ENCODE measurements at places on chromosomes 12 and 14. TPM values are rescaled to one million over a fixed set of nuclear protein-coding genes. Genes with fewer than 3 reads are reported as not detected.

Gene HCAR2
- total RNA-seq, result not detected

DNA sequence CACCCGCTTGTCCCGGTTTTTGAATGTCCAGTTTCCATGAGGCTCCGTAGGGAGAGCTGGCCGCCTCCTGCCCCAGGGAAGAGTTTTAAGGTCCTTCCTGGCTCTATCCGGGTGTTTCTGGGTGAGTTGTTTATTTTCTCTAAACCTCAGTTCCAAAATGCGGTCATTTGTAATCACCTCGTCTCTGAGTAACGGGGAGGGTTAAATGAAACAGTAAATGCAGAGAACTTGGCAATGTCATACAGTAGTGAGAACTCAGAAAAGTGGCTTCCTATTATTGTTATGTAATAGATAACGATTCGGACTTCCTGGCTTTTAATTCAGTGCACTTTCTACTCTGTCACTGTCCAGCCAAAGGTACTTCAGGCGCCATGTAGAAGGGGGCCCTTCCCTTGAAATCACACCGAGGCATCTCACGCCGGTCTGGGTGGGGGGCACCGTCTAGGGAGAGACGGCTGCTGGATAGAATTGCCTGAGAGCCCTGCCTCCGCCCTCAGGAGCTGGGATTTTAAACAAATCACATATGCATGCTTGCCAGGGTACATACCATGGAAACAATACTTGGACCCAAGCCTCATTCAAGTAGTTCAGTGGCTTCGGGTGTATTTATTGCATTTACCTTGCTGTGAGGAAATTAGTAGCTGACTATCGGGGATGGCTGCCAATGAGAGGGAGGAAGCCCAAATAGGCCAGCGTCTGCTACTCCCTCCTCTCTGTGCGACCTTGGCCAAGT, 26.4 kb downstream of the NOS1 start:
- H3K4me3 ChIP-seq, result no peak overlapping the region
- no peaks in the 10 kb centered on the region for H3K36me3 ChIP-seq

DNA sequence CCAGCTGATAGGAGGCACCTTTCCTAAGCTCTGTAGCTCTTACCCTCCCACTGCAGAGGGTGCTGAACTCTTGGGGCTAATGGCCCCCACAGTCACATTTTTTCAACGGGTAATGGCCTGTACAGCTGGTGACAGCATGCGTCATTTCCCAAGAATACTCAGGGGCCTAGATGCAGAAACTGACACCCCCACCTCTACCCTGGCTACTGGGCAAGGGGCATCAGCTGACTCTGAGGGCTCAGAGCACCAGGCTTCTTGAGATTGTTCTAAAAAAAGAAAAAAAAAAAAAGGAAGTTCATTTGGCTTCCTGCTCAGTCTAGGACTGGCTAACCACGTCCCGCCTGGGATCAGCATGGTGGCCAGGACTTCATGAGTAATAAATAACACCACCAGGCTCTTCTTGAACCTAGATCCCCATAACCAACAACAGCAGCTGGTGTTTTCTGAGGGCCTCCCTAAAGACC, 35.2 kb downstream of the ZFP36L1 start:
- no peaks in the 10 kb centered on the region for H3K36me3 ChIP-seq
- no peak for DNase-seq
- H3K4me3 ChIP-seq, result no peak overlapping the region

Gene ADAM21
- 0.94 TPM for total RNA-seq

DNA sequence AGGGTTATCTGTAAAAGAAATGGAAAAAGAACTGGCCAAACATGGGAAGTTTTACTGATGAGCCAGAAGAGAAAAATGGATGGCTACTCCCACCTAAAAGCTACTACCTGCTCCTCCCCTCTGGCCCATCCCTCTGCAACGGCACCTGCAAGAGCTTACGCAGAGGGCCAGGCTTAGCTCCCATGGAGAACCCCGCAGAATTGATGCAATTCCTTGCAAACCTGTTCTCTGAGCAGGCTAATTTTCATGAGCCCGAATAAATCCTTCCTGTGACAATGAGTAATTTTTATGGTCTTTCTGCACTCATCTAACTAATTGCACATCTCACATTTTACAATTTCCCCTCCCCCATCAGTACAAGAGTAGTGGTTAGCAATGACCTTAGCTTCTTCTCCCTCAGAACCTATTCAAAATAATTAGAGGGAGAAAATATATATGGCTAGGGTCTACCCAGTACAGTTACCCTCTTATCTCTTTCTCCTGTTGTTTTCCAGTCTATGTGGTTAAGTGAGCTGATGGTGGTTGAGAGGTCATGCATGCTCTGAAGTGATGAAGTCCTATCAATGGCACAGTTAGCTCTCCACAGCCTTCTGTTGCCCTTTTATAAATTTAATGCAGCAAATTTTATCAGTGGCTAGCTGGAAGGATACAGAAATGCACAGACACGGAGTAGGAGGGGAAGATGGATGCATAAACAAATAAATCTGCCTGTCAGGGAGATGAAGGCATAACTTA, 67.7 kb upstream of the NTF3 start:
- H3K27me3 ChIP-seq, result no peaks in the 10 kb centered on the region
- no peak overlapping the region for H3K27ac ChIP-seq
- no peak overlapping the region for H3K4me3 ChIP-seq
- DNase-seq, result no peak
- no peaks in the 10 kb centered on the region for H3K4me1 ChIP-seq

DNA sequence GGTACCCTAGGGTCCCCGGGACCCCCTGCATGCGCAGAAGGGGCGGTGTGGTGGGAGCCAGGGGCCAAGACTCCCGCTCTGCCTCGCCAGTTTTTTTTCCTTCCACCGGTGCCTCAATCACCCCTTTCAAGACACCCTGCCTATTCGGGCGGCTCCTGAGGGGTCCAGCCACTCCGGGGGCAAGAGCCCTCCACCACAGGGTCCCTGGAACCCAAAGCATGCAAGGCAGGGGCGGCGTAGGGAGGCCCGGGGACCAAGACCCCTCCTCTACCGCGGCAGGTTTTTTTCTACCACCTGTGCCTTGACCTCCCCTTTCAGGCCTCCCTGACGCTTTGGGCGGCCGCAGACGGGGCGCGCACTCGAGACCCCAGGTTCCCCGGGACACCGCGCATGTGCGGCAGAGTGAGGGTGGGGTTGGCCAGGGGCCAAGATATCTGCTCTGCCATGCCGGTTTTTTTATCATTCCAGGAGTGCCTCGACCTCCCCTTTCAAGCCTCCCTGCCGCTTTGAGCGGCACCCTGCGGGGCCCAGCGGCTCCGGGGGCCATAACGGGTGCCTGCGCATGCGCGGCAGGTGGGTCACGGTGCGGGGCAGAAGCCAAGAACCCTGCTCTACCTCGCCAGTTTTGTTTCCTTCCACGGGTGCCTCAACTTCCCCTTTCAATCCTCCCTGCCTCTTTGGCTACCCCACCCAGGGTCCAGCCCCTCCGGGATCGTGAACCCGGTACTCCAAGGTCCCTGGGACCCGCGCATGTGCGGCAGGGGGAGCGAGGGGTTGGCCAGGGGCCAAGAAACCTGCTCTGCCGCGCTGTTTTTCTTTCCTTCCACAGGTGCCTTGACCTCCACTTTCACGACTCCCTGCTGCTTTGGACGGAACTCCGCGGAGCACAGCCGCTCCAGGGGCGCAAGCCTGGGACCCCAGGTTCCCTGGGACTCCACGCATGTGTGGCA, 328.1 kb downstream of the ALG10 start:
- DNase-seq, result no peak
- H3K36me3 ChIP-seq, result no peaks in the 10 kb centered on the region
- H3K4me1 ChIP-seq, result no peaks in the 10 kb centered on the region
- no peak overlapping the region for H3K27ac ChIP-seq

DNA sequence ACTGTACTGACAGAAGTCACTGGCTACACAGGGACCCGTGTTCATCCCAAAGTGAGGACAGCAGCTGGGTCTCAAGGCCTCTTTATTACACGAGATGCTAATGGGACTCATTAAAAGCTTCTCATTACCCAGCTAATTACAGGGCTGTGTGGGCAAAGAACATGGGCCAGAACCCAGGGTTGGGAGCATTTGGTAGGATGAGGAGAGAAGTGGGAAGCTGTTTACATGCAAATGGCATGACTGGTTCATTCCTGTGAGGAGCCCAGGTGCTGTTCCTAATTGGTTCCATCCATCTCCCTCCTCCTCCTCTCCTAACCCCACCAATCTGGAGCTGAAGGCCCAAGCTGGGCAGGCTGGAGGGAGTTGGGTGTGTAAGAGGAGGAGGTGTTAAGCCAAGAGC, 8.9 kb upstream of the TAC3 start:
- no peak for DNase-seq
- H3K36me3 ChIP-seq, result no peaks in the 10 kb centered on the region
- no peak overlapping the region for H3K4me3 ChIP-seq
- no peak overlapping the region for H3K27ac ChIP-seq

Gene CD4
- 0.72 TPM for total RNA-seq

DNA sequence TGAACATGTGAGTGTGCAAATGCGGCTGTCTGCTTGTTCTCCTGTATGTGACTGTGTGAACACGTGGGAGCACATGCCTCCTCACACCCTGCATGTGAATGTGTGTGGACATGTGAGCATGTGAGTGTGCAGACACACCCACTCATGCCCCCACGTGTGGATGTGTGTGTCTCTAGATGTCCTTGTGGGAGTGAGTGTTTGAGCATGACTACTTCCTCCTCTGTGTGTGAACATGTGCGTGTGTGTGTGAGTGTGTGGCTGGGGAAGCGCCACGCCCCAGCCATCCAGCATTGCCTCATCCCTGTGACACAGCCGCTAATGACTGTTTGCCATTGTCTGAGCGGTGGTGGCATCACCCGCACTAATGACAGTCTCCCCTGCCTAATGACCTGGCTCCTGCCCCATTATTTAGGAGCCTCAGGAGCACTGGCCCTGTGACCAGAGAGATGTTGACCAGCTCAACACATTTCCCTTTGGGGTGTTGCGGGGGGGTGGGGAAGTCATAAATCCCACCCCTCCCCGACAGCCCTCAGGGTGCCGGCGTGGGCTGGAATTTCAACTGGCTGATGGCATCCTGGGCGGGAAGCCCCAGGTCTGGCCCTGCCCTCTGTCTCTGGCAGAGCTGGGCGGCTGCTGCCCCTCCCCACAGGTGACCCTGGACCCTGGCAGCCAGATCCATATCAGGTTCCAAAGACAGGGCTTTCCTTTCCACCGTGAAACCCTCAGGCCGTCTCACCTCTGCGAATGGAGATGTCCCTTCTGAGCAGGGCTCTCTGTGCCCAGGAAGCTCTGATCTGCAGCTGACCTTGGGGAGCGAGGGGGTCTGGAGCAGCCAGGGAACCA, 11.5 kb upstream of the KRT80 start:
- peak overlapping the region; percentile 39 for H3K27ac ChIP-seq
- H3K36me3 ChIP-seq, result no peaks in the 10 kb centered on the region
- peaks cover 40% of the 10 kb centered on the region for H3K4me1 ChIP-seq
- DNase-seq, result peak; percentile 87

DNA sequence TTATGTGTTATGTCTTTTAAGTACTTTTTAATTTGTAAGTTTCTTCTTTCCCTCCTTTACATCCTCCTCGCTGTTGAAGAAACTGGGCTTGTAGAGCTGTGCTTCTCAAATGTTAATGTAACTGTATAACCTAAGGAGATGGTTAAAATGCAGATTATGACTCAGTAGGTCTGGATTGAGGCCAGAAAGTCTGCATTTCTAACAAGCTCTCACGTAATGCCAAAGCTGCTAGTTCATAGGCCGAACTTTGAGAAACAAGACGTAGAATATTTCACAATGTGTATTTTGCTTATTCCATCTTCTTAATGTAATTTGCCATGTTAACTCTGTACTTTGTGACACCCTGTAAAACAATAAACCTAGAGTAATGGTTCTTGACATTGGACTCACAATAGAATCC, 193.3 kb upstream of the SYT1 start:
- peak overlapping the region; percentile 58 for H3K27ac ChIP-seq
- DNase-seq, result peak; percentile 93
- no peaks in the 10 kb centered on the region for H3K36me3 ChIP-seq
- H3K4me1 ChIP-seq, result peaks cover 3% of the 10 kb centered on the region
- no peak overlapping the region for H3K4me3 ChIP-seq

DNA sequence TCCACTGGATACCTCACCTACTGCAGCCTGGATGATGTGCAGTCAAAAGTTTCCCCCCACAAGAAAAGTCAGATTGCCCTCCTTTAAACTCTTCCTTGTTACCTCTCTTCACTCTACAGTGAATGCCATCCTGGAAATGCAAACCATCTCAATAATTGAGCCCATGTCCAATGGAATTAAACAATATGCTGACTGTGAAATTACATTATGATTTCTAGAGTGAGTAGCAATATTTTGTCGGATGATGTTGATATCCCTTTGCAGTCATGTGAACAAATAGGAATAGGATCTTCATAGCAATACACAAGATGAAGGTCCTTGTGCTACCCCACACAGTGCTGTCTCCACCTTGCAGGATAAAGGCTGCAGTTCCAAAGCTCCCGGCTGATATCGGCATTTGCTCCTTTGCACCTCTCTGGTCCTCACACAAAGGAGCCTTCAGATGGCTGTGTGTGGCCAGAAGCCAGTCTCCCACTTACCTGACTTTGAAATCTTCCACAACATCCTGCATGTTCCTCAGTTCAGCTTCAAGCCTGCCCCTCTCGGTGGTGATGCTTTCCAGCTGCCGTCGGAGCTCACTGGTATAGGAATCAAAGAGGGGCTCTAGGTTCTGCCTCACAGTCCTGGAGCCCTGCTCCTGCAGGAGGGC, 1.5 kb downstream of the KRT75 start:
- peaks cover 24% of the 10 kb centered on the region for H3K27me3 ChIP-seq
- H3K36me3 ChIP-seq, result no peaks in the 10 kb centered on the region
- no peak overlapping the region for H3K27ac ChIP-seq
- DNase-seq, result no peak
- peaks cover 11% of the 10 kb centered on the region for H3K4me1 ChIP-seq

GRCh38 chr14:70069186-70069585, 119.6 kb downstream of the SLC8A3 start:
- no peaks in the 10 kb centered on the region for H3K4me1 ChIP-seq
- no peaks in the 10 kb centered on the region for H3K27me3 ChIP-seq
- H3K27ac ChIP-seq, result no peak overlapping the region
- no peak overlapping the region for H3K4me3 ChIP-seq
- H3K36me3 ChIP-seq, result no peaks in the 10 kb centered on the region

Gene TBPL2
- total RNA-seq, result not detected

Gene DAO
- total RNA-seq, result not detected

DNA sequence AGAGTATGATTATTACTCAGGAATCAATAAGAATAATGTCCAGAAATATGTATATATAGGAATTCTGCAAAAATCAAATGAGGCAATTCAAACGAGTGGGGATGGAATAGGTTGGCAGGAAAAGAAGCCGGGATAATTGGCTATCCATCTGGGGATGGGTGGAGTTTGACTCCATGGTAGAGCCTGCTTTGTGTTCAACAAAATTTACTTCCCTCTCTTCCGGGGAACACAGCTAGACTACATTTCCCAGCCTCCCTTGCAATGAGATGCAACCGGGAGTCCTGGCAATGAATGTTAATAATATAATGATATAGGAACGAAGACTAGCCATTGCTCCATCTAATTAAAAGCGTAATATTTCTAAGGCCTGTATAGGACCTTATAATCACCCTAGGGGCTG, 146.6 kb downstream of the EFCAB11 start:
- peaks cover 17% of the 10 kb centered on the region for H3K4me1 ChIP-seq
- no peaks in the 10 kb centered on the region for H3K36me3 ChIP-seq
- DNase-seq, result no peak
- no peak overlapping the region for H3K27ac ChIP-seq
- H3K4me3 ChIP-seq, result no peak overlapping the region

GRCh38 chr12:13371797-13372196, 175.3 kb downstream of the EMP1 start:
- H3K36me3 ChIP-seq, result no peaks in the 10 kb centered on the region
- DNase-seq, result no peak
- peaks cover 2% of the 10 kb centered on the region for H3K27me3 ChIP-seq
- H3K27ac ChIP-seq, result no peak overlapping the region
- H3K4me3 ChIP-seq, result no peak overlapping the region

- H3K4me3 ChIP-seq, result no peak overlapping the region
- no peaks in the 10 kb centered on the region for H3K27me3 ChIP-seq
- no peak overlapping the region for H3K27ac ChIP-seq
- H3K36me3 ChIP-seq, result no peaks in the 10 kb centered on the region
- H3K4me1 ChIP-seq, result no peaks in the 10 kb centered on the region
- DNase-seq, result peak; percentile 42
These were observed 294.3 kb downstream of the APAF1 start for GRCh38 chr12:98939350-98939749.

Measured in astrocyte (in vitro differentiated cells and primary cell).